CD4-positive, alpha-beta T cell treated with Interleukin-15 for 1 hour (primary cell): ENCODE measurements at places on chromosomes 3 and 15.

GRCh38 chr3:43895573-43895972 is 204.8 kb downstream of the ABHD5 start:
- DNase-seq = no peak

DNA sequence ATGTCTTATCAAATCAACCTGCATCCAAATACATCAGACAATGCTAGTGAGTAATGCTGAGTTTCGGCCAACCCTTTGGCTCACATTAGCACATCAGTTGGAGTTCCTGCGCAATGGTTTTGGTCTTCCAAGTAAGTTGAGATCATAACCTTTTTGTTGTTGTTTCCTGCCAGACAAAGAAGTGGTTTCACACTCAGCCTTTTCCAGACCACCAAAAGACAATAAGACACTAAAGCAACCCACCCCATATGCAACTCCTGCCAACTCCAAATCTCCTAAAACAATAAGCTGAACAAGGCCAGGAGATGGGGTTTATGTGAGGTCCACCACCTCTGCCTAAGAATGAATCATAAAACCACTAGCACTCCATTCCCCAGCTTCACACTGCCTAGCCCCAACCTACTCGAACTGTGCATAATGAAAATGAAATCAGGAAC is 177.0 kb downstream of the ERC2 start:
- no peak for DNase-seq

- DNase-seq = no peak
Measured at GRCh38 chr15:32683906-32684584, 33.8 kb upstream of the GREM1 start.

DNA sequence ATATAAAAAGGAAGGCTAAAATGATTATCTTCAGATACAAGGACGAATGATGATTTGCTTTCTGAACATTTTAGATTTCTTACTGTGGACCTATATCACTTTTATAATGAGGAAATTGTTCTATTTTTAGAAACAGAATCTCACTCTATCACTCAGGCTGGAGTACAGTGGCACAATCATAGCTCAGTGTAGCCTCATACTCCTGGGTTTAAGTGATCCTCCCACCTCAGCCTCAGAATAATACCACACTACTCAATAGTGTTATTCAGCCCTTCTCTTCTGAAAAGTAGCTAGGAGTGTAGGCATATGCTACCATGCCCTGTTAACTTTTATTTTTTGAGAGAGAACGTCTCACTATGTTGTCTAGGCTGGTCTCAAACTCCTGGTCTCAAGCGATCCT is 15.8 kb downstream of the DNAJC13 start:
- DNase-seq = no peak

- DNase-seq = no peak
Measured at GRCh38 chr15:47506329-47507100, 210.8 kb upstream of the SEMA6D start.

GRCh38 chr3:38268522-38268921 is 2.9 kb downstream of the SLC22A13 start:
- DNase-seq = no peak

DNA sequence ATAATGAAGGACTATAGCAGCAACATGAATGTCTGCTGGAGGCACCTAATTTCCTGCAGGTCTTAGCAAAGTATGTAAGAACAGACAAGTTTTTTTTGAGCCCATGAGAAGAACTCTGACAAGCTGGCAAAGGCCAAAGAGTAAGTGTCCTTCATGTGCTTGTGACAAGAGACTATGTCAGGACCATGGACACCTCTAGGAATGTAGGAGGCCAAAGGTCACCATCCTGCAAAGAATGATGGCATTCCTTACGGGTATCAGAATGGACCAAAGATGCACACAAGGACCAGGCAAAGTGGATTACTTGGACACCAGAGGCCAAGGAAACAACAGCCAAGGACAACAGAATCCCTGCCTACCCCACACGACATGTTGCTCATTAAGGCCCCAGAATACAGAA is 858.5 kb upstream of the CFAP20DC start:
- no peak for DNase-seq

DNA sequence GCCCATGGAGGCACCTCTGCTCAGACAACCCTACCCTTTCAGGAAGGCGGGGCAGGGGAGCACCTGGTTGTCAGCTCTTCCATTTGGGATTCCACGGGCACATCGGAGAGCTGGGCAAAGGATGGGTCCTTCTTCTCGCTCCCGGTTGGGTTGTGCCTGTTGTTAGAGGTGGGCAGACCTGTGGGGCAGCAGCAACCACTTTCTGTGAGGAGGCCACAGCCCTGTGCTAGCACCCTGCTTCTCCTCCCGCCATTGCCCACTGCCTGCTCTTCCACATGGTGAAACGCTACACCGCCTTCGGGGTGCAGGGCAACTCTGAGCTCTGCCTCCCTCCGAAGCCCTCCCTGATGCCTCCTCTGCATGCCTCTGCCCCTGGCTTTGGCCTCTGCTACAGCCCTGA is 7.0 kb upstream of the HHATL start:
- DNase-seq = peak; percentile 4

- DNase-seq = no peak
Measured at GRCh38 chr3:116824208-116824607, 114.6 kb downstream of the TUSC7 start.

GRCh38 chr15:43469867-43470266 is 23.1 kb downstream of the TP53BP1 start:
- DNase-seq = no peak

DNA sequence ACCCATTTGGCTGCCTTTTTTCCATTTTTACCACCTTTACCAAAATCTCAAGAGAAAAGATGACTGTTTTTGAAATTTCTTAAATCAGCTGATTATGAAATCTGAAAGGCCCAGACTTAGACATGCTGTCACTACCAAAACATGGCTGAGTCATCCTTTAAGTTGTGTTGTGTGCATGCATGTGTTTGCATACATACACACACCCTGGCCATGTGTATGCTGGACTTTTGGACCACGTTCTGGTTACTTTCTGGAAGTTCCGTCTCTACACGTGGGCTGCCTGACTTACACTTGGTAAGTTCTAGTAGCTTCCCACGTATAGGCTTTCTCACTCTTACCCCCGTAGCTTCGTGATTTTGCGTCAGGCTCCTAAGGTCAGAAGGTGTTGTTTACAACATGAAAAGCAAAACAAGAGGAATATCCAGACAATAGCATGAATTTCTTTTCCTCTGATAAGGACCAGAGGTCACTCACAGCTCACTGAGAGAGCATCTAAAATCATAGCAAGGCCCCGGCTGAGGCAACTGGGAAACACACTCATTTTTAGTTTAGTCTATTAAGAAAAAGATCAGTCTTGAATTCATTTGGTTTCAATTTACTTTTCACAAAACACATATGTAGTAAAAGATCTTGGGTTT is 62.4 kb downstream of the COL8A1 start:
- DNase-seq = no peak

- no peak for DNase-seq
Measured at GRCh38 chr15:28900041-28900891, 14.5 kb downstream of the APBA2 start.

DNA sequence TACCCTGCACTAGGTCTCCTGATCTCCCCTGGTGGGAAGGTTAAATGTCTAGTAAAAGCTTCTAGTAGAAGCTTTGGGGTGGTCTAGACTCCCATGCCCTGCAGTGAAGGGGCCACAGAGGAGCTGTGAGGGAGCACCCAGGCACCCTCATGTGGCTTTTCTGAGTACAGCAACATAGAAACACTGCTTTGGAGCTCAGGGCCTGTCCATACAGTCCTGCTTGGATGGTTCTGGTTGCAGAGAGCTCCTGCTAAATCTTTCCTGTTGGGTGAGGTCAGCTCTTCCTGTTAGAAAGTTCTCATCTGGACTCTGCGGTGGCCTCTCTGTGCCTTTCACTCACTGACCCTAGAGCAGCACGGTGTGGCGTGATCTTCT is 47.8 kb downstream of the GPD1L start:
- no peak for DNase-seq

GRCh38 chr15:47750030-47750739 is 32.9 kb downstream of the SEMA6D start:
- no peak for DNase-seq

DNA sequence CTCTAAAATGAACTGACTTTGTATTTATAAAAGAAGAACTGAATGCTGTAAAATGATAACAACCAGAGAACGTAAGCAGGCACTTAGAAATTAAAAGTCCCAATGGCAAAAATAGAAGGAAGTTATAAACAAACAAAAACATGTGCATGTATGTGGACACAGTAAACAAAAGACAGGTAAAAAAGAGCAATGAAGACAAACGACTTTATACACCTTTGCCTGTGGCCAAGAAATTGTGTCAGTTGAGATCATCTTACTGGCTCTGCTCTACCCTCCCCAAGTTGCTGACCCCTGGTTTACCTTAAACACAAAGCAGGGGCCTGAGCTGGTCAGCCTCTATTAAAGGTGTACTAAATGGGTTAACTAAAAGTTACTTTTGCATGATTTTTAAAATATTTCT is 41.7 kb upstream of the GP5 start:
- no peak for DNase-seq

DNA sequence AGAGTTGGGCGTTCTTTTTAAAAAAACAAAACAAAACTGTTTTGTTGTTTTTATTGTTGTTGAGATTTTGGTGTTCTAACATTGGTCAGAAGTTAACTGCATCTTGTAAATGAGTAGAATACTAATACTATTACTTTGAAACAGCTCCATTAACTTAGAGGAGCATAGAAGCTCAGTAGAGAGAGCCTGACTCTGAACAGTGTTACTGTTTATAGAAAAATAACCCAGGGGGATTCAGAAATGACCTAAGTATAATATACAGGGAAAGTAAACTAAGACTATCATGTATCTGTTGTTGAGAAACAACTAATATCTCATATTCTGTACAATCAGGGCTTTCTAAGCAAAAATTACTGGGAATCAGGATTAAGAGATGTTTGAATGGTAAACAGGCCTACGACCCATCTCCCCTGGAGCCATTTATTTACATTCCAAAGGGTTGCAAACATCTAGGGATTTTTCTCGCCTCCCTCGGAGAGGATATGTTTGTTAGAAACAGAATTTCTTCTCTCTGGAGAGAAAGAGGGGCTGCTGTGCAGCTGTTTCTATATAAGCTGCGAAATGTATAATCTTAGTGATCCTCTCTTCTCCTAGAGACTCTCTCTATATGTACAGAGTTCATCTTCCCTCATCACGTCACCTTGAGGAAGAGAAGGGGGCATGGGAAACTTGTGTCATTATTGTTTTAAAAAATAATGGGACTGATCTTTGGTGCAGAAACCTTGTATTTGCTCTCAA is 827.5 kb upstream of the DPPA4 start:
- no peak for DNase-seq

DNA sequence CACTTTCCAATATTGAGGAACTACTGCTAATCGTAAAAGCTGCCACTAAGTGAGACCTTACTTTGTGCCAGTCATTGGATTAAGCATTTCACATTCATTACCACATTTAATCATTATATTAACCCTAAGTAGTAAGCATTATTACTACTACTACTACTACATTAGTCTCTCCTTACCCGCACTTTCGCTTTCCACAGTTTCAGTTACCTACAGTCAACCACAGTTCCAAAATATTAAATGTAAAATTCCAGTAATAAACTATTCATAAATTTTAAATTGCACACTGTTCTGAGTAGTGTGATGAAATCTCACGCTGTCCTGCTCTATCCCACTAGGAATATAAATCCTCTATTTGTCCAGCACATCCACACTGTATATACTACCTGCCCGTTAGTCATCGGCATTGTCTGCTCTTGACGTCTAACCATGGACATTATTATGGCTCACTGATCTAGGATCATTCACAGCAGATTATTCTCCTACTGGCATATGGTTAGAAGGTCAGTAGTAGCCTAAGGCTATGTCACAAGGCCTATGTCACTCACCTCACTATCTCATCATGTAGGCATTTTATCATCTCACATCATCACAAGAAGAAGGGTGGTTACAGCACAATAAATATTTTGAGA is 121.1 kb downstream of the GSK3B start:
- DNase-seq = no peak

GRCh38 chr3:197225579-197225978 is 72.8 kb downstream of the DLG1 start:
- no peak for DNase-seq

GRCh38 chr3:100395679-100396431 is 5.0 kb downstream of the TOMM70 start:
- DNase-seq = no peak

GRCh38 chr3:188194332-188194731 is 40.4 kb downstream of the LPP start:
- no peak for DNase-seq

DNA sequence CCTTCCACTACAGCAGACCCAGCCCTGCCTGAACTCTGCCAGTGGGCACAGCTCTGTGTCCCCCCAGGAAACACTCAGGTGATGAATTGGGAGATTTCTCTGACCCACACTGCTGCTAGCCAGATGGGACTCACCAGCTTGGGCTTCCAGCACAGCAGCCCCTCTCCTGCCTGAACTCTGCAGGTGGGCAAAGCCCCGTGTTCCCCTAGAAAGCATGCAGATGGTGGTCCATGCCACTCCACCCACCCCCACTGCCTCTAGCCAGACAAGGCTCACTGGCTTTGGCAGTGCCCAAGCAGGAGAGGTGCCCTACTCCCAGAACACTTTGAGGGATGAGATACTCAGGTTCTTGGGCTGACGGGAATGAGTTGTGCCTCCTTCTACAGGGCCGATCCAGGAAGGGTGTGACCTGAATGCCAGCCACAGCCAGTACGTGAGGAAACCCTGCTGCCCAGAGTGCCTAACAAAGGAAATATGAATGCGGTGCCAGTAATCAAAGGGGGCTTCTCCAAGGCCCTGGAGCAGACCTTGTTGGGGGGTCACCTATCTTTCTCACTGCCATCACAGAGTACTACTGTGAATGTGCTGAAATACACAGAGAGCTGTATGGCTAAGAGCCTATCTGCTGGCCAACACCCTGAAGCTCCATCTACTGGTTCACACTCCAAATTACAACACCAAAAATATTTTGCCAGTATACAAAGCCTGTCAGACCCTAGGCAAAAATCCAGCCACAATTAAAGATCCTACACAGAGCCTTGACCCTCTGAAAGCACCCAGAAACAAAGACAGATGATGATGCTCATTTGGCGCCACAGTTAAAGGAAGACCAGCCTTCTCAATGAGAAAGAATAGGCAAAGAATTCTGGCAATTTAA is 61.9 kb downstream of the BTLA start:
- DNase-seq = no peak

GRCh38 chr3:70985572-70985971 is 598.0 kb downstream of the FOXP1 start:
- DNase-seq = no peak

DNA sequence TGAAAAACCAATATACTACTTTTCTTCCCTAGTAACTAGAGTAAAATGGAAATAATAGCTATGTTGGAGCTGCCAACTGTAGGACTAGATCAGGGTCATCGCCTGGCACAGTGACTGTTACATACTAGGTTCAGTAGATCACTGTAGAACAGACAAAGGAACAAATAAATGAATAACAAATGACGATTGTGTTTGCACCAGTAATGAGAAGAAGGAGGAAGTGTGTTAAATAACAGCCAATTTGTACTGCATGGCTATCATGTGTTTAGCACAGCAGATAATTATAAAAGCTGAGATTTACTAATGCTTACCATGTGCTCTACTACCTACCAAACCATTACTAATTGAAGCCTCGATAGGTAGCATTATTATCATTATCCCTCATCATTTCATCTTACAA is 85.3 kb upstream of the FXR1 start:
- DNase-seq = no peak
